ENCODE measurements at places on chromosomes 3 and 15. TPM values are rescaled to one million over a fixed set of nuclear protein-coding genes. Genes with fewer than 3 reads are reported as not detected.

The CPN2 gene
- not detected for total RNA-seq

DNA sequence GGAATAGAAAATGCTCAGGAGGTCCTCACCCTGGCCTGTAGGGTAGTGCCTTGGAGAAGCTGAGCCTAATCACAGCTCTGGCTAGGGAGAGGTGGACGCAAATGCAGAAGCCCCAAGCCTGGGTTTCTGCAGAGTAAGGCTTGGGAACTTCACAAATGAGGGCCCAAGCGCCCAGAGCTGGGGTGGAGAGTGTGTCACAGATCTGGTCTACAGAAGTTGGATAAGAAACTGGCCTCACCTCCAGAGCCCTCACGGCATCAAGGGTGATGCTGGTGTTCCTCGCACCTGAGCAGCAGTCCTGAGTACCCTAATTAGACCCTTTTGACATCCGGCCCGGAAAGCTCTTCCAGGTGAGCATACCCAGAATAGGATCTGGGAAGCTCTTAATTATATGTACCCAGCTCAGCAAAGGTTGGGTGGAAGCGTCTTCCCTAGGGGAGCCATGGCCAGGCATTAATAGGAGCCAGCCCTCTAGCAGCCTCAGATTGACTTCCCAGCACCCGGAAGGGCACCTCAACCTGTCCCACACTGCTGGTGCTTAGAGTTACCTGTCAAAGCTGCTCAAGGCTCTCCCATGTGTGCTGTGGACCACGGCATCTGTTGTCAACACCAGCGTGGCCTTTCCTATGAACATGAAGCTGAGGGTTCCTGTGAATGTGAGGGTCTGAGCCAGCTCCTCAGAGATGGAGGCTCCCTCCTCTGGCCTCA, 31.8 kb downstream of the RBM5 start:
- peaks cover 42% of the 10 kb centered on the region for H3K36me3 ChIP-seq
- no peaks in the 10 kb centered on the region for H3K27me3 ChIP-seq
- H3K4me3 ChIP-seq = no peak overlapping the region
- DNase-seq = no peak
- no peaks in the 10 kb centered on the region for H3K4me1 ChIP-seq
- no peak overlapping the region for H3K27ac ChIP-seq

GRCh38 chr3:106120356-106120755, 251.5 kb upstream of the CBLB start:
- no peak overlapping the region for H3K27ac ChIP-seq
- no peak overlapping the region for H3K4me3 ChIP-seq
- DNase-seq = no peak
- no peaks in the 10 kb centered on the region for H3K36me3 ChIP-seq
- no peaks in the 10 kb centered on the region for H3K27me3 ChIP-seq

- H3K27me3 ChIP-seq = no peaks in the 10 kb centered on the region
- DNase-seq = no peak
- H3K27ac ChIP-seq = no peak overlapping the region
- no peak overlapping the region for H3K4me3 ChIP-seq
- H3K4me1 ChIP-seq = no peaks in the 10 kb centered on the region
- no peaks in the 10 kb centered on the region for H3K36me3 ChIP-seq
Measured at GRCh38 chr15:32743411-32744140, 25.8 kb downstream of the GREM1 start.

DNA sequence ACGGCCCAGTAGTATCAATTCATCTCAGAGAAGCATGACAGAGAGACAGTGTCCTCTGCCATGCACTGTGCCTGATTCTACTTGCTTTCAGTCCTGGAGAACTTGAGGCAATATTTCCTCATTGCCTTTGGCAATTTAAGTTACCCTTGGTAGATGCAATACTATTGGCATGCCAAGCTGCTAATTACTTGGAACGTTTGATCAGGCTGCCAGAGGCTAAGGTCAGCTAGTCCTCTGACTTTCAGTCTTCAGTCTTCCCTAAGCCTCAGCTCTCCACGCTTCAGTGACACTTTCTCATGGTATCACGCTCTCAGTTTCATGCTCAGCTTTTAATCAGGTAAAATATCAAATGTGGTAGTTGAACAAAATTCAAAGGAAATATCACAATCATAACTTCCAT, 13.1 kb upstream of the OSBPL11 start:
- H3K36me3 ChIP-seq = no peaks in the 10 kb centered on the region
- no peak overlapping the region for H3K4me3 ChIP-seq
- no peaks in the 10 kb centered on the region for H3K27me3 ChIP-seq
- no peaks in the 10 kb centered on the region for H3K4me1 ChIP-seq

DNA sequence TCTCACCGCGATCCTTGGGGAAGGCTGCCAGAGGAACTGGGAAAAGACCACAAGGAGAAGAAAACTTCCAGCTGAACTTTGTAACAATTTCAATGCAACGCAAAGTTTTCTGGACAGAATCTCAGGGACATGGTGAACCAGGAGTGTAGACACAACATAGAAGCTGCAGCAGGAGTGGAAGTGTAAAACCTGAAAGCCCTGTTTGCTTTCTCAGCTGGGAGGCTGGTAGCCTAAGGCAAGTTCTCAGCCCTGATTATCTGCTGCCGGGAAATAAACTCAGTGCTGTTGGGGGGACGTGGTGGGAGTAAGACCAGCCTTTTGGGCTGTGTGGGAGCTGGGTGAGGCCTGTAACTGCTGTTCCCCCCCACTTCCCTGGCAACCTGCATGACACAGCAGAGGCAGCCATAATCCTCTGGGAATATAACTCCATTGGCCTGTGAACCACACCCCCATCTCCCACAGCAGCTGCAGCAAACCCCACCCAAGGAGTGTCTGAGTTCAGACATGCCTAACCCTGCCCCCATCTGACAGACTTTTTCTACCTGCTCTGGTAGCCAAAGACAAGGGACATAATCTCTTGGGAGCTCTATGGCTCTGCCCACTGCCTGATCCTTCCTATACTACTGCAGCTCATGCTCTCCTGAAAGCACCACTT, 106.7 kb downstream of the ZNF621 start:
- no peak overlapping the region for H3K4me3 ChIP-seq
- no peaks in the 10 kb centered on the region for H3K27me3 ChIP-seq
- H3K4me1 ChIP-seq = no peaks in the 10 kb centered on the region
- DNase-seq = no peak

GRCh38 chr3:30693470-30694120, 87.2 kb downstream of the TGFBR2 start:
- H3K27ac ChIP-seq = no peak overlapping the region
- DNase-seq = peak; percentile 68
- H3K4me3 ChIP-seq = no peak overlapping the region
- peaks cover 42% of the 10 kb centered on the region for H3K36me3 ChIP-seq
- H3K4me1 ChIP-seq = peaks cover 38% of the 10 kb centered on the region

DNA sequence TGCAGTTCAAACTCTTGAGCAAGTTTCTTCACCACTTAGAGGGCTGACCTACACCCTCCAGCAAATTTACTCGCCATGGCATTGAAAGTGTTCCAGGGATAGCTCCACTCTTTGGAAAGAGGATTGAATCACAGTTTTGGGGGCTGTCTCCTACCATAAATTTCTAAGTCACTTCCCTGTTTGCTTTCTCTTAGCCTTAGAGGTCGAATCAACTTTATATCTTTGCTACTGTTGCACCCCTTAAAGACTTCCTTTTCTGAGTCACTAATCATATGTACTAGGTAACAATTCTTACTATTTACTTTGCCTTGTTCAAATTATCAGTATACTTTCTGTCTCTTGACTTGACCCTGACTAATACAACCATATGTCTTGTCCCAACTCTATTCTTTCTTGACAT, 1151.8 kb upstream of the ALCAM start:
- no peaks in the 10 kb centered on the region for H3K27me3 ChIP-seq
- no peaks in the 10 kb centered on the region for H3K4me1 ChIP-seq
- no peak for DNase-seq
- H3K27ac ChIP-seq = no peak overlapping the region

GRCh38 chr3:39185959-39186691, 6.3 kb downstream of the XIRP1 start:
- no peak for DNase-seq
- no peaks in the 10 kb centered on the region for H3K36me3 ChIP-seq
- peaks cover 3% of the 10 kb centered on the region for H3K4me1 ChIP-seq
- H3K4me3 ChIP-seq = no peak overlapping the region
- H3K27ac ChIP-seq = no peak overlapping the region

DNA sequence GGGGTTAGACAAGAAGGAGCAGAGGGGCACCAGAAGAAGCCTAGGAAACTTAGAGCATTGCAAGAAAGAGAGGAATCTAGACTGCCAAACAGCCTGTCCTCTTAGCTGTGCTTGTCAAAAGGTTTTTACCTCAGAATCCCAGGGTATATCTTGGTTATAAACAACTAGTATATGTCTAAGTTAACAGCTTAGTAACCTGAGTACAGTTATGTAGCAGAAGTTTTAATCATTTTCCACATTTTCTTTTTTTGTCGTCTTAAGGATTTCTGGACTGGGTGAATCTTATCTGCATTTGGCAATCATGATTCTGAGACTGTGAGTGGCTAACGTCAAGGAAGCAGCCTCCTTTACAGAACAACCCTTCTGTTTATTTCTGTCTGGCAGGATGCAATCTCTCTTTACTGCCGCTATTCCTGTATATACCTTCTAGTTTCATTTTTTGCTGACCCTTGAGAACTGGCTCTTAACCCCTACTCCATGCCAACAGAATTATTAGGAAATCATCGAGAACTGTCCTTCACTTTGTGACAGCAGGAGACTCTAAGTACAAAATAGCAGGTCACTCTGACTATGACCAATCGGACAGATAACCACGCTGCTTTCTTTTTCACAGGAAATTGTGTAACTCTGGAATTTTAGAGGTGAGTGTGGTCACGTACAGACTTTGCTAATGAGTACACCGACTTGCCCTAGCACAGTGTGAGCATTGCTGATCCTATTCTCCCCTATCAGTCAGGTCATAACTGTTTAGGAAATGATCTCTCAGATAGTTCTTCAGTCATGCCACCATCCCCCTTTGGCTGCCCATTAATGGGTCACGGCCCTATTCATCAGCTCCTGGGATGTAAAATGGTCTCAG, 3.3 kb upstream of the CP start:
- H3K36me3 ChIP-seq = no peaks in the 10 kb centered on the region
- no peaks in the 10 kb centered on the region for H3K27me3 ChIP-seq
- H3K4me1 ChIP-seq = peaks cover 13% of the 10 kb centered on the region
- H3K27ac ChIP-seq = peak overlapping the region; percentile 53

GRCh38 chr15:30877070-30877469, 26.6 kb upstream of the FAN1 start:
- no peak for DNase-seq
- no peaks in the 10 kb centered on the region for H3K36me3 ChIP-seq
- H3K27ac ChIP-seq = no peak overlapping the region
- H3K27me3 ChIP-seq = no peaks in the 10 kb centered on the region
- no peak overlapping the region for H3K4me3 ChIP-seq

DNA sequence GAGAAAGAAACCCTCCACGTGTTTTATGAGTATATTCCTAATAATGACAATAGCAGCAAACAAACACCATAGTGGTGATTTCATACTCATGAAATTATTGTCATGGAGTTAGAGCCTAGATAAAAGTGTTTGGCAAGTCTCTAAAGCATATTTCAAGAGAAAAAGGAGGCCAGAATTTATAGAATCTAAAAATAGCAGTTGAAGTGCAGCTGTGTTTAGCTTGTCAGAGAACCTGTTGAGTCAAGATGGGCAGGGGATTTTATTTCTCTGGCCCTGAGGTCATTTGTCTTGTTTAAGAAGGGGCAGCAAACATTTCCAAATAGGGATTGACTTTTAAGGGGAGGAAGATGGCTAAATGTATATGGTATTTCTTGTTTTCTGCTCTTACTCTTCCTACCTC, 279.6 kb upstream of the CTDSPL start:
- H3K4me1 ChIP-seq = no peaks in the 10 kb centered on the region
- no peak for DNase-seq
- no peak overlapping the region for H3K27ac ChIP-seq
- H3K36me3 ChIP-seq = no peaks in the 10 kb centered on the region

DNA sequence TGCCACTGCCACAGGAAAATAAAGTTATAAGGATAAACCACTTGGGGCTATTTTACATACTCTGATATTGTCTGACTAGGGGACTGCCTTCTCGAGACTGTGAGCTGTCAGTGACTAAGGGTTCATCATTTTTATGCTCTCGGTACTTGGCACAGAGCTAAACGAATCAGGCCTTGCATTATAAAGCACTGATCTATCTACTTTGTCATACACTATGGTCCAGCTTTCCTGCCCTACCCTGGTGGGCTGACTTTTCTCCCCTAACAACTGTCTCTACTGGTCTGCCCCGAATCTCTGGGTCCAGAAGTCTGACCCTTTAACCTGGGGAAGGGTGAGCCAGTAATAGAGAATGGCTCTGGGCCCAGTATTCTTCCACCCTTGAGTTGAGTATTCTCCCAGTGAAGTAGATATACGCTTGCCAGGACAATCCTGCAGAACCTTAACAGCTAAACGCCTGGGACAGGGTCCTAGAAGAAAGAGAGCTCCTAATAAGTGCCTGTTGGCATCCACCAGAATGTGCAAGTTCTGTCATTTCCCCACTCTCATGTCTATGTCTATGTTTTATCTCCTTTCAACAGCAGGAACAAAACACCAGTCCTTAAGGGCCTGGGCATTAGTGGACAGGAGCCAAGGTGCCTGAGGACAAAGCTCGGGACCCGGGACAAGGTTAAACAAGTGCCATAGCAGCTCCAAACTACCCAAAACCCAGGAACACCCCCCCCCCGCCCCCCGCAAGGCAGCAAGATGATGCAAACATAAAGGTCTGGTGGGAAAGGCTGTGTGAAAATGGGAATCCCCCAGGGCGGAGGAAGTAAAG, 1.2 kb downstream of the LARP6 start:
- H3K4me1 ChIP-seq = no peaks in the 10 kb centered on the region
- no peak overlapping the region for H3K4me3 ChIP-seq
- peaks cover 10% of the 10 kb centered on the region for H3K27me3 ChIP-seq

GRCh38 chr15:82663186-82663600, 16.0 kb upstream of the CPEB1 start:
- H3K4me3 ChIP-seq = no peak overlapping the region
- H3K27ac ChIP-seq = no peak overlapping the region
- no peak for DNase-seq
- H3K27me3 ChIP-seq = no peaks in the 10 kb centered on the region
- H3K4me1 ChIP-seq = no peaks in the 10 kb centered on the region

DNA sequence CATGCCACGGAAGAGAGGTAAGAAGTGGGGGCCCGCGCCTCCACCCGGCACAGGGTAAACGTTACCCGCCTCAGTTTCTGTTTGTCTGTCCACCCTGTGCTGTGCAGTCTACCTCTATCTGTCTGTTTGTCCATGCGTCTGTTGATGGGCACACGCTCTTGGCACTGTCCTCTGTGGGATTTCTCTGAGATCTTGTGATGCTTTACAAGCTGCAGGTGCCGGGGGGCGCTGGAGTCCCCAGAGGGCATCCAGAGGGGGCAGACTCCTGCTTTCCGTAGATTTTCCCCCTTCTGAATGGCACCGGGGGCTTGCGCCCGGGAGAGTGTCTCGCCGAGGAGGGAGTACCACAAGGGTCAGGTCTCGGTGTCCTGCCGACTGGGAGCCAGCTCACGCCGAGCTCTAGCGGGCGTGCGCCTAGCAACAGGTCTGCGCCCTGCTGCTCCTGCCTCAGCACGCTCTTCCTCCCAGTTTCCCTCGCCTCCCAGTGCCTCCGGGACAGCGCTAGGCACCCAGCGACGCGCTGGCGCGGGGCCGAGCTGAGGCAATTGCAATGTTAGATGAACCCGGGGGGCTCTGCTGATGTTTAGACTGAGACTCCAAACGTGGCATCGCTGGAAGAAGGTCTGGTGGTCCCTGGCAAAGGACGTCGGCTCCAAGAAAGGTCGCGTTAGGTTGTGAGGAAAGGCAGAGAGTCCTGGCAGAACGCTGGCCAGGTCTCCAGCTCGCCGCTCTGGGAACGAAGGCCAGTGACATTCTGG, 667 bp downstream of the CEMIP start:
- no peak for DNase-seq
- H3K4me3 ChIP-seq = no peak overlapping the region
- H3K36me3 ChIP-seq = no peaks in the 10 kb centered on the region
